ENCODE measurements at places on chromosomes 7 and 10. TPM values are rescaled to one million over a fixed set of nuclear protein-coding genes. Genes with fewer than 3 reads are reported as not detected.

Gene CRHR2
- not detected for polyA plus RNA-seq

Gene ZDHHC4
- polyA plus RNA-seq, result 164 TPM

Gene PGAM2
- polyA plus RNA-seq, result 0.18 TPM

Gene HOXA11
- 0.04 TPM for polyA plus RNA-seq

Gene PSMA2
- 76.8 TPM for polyA plus RNA-seq

Gene ALDH18A1
- 180 TPM for polyA plus RNA-seq

Gene SCIN
- not detected for polyA plus RNA-seq

Gene HABP2
- 0.12 TPM for polyA plus RNA-seq

Gene WNT16
- polyA plus RNA-seq, result not detected

Gene OR6B1
- polyA plus RNA-seq, result 0.18 TPM

Gene LRRC4
- polyA plus RNA-seq, result not detected

GRCh38 chr10:84675060-84675459, 346.7 kb downstream of the CCSER2 start:
- no peak for DNase-seq

DNA sequence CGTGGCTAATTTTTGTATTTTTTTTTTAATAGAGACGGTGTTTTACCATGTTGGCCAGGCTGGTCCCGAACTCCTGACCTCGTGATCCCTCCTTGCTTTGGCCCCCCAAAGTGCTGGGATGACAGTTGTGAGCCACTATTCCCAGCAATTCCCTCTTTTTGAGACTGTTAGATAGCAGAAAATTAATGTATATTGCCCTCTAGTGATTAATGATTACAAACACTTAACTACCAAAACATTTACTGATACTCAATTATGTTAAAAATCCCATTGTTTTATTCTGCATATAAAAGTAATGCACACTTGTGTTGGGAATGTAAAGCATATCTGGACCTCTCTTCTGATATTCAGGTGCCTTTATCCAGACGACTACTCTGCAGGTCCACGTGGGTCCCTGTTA, 41.2 kb upstream of the COBL start:
- DNase-seq, result no peak

- DNase-seq, result no peak
These were observed 24.8 kb upstream of the MNX1 start for GRCh38 chr7:157035302-157035701.

GRCh38 chr7:129742256-129742655, 130.7 kb downstream of the NRF1 start:
- DNase-seq, result no peak

DNA sequence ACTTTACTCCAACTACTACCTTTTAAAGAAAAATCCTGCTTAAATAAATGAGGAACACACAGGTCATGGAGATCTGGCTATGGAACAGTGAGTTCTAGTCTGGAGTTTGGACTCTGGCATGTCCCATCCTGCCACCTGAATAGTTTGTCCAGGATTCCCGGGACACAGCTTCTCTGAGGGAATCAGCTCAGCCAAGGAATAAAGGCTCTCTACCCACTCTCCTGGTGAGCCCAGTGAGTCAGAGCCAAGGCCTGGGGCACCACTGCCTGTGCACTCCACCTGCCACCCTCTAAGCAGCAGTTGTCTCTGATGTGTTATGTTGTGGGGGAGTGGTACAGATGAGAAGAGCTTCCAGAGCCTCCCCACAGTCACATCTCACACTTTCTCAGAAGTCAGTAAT, 113.5 kb downstream of the HTR5A start:
- DNase-seq, result no peak

- DNase-seq, result no peak
These were observed 374.8 kb upstream of the AKR1E2 start for GRCh38 chr10:4450981-4451908.

- DNase-seq, result no peak
These were observed 830 bp downstream of the RAB18 start for GRCh38 chr10:27504808-27505460.

DNA sequence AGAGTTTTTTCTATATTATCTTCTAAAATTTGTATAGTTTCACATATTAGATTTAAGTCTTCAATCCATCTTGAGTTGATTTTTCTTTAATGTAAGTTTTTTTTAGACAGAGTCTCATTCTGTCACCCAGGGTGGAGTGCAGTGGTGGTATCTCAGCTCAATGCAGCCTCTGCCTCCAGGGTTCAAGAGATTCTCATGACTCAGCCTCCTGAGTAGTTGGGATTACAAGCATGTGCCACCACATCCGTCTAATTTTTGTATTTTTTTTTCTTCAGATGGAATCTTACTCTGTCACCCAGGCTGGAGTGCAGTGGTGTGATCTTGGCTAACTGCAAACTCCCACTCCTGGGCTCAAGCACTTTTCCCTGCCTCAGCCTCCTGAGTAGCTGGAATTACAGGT, 143.4 kb upstream of the ZNF92 start:
- no peak for DNase-seq

DNA sequence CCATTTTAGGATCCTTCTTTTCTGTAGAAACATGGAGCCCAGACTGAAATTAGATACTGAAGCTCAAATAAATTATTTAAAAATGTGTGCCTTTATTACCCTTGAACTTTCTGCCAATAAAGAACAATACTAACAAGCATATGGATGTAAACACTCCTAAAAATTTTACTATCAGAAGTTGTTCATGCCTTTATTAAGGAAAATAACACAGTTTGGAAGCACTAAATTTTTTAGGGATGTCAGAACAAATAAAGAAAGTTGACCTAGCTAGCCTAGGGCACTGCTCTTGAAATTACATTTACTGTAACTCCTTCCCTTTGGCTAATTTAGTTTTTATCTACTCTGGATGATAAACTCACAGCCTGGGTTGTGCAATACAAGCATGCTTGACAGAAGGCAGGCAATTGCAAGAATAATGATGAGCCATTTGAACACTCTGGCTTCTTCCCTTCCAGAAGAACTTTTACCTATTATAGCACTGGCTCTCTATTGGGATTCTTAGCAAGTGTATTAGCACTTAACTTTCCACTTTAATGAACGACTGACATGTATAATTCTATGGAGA, 351.7 kb upstream of the C7orf33 start:
- DNase-seq, result no peak

DNA sequence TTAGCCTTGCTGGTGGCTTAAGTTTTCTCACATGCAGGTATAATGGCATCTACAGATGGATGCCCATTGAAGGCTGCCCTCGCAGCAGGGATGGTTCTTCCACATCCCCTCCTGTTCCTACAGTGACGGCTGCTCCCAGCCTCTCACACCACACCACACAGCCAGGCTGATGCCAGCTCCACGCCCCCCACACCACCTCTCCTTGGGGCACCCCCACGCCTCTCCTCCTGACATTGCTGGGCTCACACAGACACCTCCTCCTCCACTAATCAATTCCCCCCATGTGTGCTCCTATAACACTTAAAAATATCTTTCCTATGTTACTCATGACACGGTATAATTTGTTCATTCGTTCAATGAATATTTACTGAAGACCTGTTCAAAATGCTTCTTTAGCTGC, 244.0 kb downstream of the WDR37 start:
- DNase-seq, result no peak

- DNase-seq, result no peak
These were observed 35.3 kb downstream of the ABCB5 start for GRCh38 chr7:20650782-20651181.

DNA sequence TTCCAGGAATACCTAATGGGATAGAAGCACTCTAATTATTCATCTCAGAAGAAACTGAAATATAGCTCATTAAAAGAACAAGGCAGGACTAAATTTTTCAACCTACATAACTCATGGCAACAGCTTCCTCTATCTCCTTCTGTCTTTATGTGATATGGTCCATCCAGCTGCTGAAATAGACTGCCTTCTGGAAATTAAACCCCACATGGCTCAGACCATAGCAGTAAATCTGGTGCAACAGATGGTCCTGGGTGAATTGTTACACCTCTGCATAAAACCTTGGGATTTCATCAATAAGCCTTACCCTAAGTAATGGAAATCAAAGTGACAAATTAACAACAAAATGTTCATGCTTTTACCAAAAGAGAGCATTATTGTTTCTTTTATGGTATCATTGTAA, 205.6 kb upstream of the CSTF2T start:
- no peak for DNase-seq

- no peak for DNase-seq
These were observed 99.0 kb downstream of the CAMK1D start for GRCh38 chr10:12448340-12448728.

DNA sequence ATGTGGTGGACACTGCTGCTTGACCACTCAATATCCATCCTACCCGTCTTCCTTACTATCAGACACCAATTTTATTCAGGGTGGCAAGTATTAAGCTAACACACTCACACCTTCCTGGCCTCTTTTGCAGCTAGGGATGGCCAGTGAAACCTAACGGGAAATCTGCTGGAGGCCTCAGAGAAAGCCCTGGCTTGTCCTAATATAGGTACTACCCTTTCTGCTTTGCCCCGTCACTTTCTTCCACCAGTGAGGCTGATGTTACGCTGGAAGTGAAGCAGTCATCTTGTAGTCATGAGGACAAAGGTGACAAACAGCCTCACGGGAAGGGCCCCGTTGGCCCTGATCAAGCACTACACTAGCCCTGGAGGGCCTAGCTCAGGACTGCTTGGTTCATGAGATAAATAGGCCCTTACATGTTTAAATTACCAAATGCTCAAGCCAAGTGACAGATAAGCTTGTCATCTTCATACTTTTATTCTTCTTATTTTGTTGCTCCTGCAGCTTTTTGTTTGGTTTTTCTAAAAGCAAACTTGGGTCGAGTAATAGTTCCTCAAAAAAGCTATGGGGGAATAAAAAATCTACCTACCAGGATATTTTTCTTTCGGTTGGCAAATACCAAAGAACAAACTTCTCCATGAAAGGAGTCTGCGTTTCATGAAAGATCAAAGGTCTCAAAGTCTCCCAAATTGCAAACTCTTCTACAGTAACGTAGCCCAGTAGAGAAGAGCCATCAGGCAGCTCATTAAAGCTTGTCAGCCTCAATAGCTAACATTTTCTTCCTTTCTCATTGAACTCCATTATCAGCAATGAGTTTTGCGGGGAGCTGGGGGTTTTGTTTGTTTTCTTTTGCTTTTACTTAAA, 17.5 kb downstream of the CREB3L2 start:
- DNase-seq, result peak; percentile 39

DNA sequence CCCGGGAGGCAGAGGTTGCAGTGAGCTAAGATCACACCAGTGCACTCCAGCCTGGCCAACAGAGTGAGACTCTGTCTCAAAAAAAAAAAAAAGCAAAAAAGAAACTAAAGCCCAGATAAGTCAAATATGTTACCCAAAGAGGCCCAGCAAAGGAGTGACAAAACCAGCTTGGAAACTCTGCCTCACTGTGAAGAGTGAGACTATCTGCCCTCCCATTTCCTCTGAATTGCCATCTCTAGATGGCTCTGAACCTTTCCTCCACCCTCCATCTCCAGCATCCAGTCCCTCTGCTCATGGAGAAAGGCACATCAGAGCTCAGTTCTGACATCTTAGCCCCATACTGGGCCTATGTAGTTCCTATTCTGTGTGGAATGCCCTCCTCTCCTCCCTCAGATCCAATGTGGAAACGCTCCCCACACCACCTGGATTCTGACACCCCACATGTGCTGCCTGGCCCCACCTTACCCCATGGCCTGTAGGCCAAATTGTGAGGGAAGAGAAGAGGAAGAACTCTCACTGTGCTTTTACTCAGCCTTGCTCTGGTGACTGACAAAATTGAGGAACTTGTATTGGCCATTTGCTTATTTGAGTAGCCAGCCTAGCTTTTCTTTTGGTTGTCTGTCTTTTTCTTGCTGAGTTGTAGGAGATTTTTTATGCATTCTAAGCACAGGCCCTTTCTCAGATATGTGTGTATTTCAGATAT, 18.0 kb upstream of the NUDCD3 start:
- no peak for DNase-seq

GRCh38 chr10:88065383-88066049, 202.1 kb downstream of the PTEN start:
- no peak for DNase-seq

- no peak for DNase-seq
These were observed 6.8 kb downstream of the TET1 start for GRCh38 chr10:68566955-68567354.

DNA sequence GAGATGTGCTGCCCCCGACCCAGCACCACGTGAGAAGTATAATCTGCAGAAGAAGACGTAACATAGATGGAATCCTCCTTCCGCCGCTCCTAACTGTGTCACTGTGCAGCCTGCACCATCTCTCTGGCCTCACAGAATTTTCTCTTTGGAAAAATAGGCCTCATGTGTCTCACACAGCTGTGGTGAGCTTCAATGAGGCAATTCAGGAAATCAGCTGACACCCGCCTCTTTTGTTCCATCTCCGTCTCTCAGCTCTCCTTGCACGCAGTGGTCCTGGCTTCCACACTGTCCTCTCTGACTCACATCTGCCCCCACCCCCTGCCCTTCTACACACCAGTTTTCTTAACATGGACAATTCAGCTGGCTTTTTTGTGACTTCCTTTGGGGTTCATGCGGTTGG, 7.2 kb downstream of the C10orf90 start:
- no peak for DNase-seq

DNA sequence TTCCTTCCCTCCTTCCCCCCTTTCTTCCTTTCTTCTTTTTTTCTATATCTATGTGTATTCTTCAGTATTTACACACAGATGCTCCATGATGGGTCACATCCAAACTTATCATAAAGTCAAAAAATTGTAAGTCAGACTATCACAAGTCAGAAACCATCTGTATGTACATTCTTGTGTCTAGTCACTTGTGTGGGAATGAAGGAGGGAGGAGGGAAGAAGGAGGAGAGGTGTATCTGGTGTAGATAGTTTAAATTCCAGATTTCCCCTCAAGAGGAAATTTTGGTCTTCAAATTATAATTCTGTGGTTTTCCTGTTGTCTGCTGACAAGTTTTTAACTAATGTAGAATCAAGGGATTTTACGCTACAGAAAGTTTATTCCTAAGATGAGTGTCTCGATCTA, 287.2 kb downstream of the ETV1 start:
- DNase-seq, result no peak

DNA sequence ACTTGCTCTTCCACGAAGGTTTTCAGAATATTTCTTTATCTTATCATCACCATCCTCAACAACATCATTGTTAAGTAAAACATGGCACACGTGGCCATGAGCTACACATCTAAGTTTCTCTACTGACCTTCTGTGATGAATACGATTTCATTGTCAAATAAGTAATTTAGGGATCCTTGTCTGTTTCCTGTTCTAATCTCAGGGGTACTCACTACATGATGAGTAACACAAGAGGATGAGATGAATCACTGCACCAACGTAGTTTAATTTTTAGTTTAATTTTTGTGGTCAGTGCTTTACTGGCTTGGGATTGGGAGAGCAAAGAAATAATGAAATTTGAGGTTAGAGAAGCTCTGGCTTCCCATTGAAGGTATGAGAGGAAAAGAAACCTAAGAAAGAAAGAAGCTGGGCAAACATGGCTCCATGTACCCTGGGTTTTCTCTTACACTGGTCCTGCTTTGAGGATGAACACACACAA, 461.9 kb upstream of the KLF6 start:
- DNase-seq, result no peak

GRCh38 chr10:35870665-35871310, 228.7 kb upstream of the FZD8 start:
- no peak for DNase-seq

GRCh38 chr10:19629567-19629966, 186.7 kb upstream of the PLXDC2 start:
- no peak for DNase-seq

- DNase-seq, result peak; percentile 9
These were observed 122.7 kb downstream of the SFMBT2 start for GRCh38 chr10:7288060-7288690.
